ENCODE measurements at places on chromosomes 13 and 19.

- DNase-seq: no peak
Measured at GRCh38 chr19:13429563-13429962, 76.7 kb downstream of the CACNA1A start.

DNA sequence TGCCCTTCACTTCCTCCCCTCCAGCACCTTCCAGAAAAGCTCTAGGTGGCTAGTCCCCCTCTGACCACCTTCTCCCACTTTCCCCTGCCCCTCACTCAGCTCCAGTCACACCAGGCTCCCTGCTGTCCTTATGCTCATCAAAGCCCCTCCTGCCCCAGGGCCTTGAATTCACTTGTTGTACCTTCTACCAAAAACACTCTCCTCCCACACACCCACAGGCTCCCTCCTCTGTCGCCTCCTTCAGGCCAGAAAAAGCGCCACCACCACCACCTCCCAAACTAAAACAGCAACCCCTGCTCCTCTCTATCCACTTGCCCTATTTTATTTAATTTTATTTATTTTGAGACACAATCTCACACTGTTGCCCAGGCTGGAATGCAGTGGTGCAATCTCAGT, 4.8 kb upstream of the CEACAM16 start:
- no peak for DNase-seq

- DNase-seq: no peak
Measured at GRCh38 chr13:107585469-107586180, 629.7 kb downstream of the LIG4 start.

DNA sequence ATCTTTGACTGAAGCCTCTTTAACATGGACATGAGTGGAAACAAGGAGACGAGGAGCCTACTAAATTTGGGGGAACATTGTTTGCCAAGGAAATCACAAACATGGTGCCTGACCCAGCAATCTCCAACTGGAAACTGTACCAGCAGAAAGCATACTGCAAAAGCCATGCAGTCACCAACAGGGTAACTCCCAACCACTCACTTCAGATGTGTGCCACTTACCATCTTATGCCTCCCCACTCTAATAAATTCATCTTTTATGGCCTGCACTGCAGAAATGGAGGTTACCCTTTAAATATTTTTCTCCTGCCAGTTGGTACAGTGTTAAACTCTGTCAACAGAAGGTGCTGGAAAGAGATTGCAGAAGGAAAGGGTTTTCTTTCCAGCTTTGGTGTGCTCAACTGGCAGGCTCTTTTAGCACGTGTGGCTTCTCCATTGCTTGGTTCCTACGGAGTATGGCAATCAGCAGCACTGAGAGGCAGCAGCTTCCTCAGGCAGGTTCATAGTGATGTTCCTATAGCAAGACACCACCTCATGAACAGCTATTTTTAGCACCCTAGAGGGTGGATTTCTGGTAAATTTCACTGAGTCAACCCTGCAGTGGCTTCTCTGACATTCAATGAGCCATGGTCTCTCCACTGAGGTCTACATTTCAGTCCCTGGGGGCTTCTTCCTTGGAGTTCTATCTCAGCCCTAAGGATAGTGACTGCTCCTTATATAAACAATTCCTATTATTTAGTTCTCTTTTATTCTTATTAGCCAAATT, 21.4 kb downstream of the MIR17HG start:
- no peak for DNase-seq

DNA sequence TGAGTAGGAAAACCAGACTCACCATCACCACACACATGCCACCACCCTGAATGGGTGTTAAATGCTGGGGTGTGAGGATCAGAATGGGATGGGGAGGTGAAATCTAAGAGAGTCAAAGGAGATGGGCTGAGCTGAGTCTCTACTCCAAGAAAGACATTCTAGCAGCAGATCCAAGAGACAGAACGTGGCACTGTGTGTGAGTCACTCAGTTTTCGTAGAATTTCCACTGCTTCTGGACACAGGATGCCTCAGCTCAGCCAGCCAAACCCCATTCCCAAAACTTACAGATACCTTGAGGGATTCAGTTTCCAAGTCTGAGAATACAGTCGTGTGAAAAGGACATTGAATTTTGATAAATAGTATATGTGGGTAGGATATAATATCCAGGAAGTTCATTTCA, 7.3 kb upstream of the CYP2A7 start:
- no peak for DNase-seq

DNA sequence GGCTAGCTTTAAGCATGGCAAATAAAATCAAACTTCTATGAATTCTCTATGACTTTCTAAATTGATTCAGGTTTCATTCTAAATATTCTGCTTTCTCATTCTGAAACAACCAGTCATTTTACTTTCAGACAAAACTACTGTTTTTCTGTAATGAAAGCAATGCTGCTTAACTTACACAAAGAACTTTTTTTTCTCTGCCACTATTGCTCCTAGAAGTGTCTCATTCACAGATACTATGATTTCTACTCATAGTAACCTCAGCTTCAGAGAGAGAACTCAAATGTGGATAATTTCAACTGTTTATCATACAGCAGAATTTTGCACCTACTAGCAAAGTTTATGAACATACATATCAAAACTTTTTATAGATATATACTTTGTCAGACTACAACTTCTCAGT, 724.6 kb downstream of the SLITRK5 start:
- no peak for DNase-seq

GRCh38 chr13:36907266-36907665, 12.8 kb downstream of the SMAD9 start:
- DNase-seq: no peak

DNA sequence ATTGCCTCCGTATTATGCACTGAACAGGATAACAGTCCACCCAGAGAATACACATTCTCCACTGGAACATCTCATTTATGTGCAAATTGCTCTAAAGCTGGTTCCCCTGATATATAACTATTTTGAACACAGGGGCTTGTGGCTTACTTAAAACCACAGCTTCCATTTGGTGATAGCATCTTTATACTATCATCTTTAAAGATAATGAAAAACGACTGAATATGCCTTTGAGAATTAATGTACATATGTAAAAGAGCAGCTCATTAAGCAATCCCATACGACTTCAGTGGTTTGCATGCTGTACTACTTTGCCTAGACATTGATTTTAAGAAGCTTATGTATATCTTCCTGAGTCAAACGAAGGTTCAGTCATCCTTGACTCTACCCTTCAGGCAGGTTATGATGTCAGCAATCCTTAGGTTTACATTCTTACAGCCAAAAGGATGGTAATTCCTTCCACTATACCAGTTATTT, 40.8 kb downstream of the BRD4 start:
- DNase-seq: no peak

DNA sequence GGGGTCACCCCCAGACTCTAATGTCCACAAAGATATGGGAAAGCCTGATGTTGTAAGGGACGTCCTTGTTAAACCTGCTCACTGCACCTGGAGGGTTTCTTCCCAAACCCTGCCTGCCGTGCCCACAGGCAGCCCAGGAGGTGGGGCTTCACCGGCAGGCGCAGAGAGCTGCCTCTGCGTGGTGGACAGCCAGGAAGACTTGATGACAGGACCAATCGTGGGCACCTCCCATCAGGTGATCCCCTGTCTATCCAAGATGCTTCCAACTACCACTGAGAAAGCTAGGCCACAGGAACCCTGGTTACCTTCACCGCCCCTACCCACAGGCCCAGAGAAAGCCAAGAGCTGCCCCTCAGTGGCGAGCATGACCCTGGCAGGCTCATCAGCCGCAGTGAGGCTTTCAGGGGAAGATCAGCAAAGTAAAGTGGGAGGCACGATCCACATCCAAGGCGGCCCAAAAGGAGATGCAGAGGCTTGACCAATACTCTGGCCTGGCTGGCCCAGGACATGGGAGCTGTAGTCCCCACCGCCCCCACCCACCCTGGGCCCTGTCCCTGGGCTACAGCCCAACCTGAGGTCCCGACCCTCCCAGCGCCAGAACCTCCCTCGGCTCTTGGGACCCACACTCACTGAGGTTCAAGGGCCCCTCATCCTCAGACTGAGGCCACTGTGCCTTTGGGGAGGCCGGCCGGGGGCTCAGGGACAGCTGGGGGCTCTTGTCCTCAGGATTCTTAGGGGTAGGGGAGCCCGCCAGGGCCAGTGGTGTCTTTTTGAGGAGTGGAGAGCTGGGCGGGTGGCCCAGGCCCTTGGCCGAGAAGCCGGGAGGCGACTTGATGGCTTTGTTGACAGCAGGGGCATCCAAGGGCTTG, 10.4 kb upstream of the AKAP8L start:
- no peak for DNase-seq
